ENCODE measurements at places on chromosomes 4 and X.

GRCh38 chr4:40722576-40723161, 27.1 kb upstream of the NSUN7 start:
- DNase-seq = no peak

DNA sequence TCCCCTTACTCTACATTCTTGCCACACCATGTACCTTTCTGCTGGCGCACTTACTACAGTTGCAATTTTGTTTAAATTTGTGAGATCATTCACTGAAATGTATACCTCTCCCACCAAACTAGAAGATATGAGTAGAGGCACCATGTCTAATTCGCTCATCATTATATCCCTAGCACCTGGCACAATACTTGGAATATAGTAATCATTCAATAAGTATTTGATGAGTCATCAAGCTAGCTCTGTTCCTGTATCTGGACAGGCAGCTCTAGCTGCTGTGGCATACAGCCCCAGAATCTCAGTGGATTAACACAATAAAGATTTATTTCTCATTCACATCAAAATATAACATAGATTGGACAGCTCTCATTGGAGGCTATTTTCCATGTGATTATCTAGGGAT, 245.9 kb downstream of the IDS start:
- no peak for DNase-seq

- no peak for DNase-seq
These were observed 15.3 kb downstream of the HELQ start for GRCh38 chr4:83440148-83440814.

- DNase-seq = no peak
These were observed 23.1 kb upstream of the SLC6A14 start for GRCh38 chrX:116413273-116413672.

DNA sequence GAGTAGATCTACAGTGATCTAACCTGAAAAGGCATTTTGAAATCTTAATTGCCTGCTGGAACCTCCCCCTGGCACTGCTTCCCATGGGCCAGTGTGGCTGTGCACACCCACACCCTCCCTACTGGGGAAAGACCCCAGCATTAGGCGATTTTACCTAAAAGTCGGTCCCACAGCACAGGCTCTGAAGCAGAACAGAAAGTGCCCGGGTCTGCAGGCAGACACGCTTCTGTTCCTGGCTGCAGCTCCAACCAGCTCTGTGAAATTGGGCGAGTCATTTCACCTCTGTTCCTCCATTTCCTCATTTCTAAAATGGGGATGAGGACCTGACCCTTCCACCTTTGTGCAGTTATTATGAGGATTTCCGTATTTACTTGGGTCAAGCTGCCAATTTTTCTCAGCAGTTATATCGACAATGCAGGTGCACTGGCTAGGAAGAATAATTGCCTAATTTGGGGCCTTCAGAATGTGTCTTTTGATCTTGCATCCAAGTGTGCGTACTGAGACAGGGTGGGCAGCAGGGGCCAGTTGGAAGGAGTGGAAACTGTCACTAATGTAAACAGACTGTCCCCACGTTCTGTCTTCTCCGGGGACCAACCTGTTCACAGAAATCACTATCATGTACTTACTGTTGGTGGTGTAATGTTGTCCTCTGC, 7.1 kb downstream of the KLF3 start:
- no peak for DNase-seq

GRCh38 chr4:116272336-116272735, 813.0 kb downstream of the TRAM1L1 start:
- no peak for DNase-seq

- DNase-seq = no peak
These were observed 24.7 kb downstream of the TLR10 start for GRCh38 chr4:38757945-38758600.

DNA sequence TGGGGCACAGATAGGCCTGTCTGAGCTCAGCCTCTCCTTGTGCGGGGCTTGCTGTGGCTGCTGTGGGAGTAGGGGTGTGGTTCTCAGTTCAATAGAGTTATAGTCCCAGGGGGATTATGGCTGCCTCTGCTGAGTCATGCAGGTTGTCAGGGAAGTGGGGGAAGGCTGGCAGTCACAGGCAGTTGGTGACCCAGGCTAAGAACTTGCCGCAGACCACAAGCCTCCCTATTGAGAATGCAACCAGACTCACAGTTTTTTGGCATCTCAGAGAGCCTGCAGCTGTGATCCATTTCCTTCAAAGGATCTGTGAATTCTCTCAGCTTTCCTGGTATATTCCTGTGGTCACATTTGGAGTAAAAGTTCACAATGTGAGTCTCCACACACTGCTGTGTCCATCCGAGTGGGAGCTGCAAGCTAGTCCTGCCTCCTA, 364.9 kb downstream of the ZNF674 start:
- no peak for DNase-seq

- no peak for DNase-seq
These were observed 19.9 kb upstream of the PABPC5 start for GRCh38 chrX:91414713-91415112.

- no peak for DNase-seq
These were observed 1.8 kb downstream of the CCNI start for GRCh38 chr4:77073981-77074380.

GRCh38 chr4:148097801-148098200, 344.4 kb downstream of the NR3C2 start:
- DNase-seq = no peak

GRCh38 chr4:67765401-67765800, 11.2 kb upstream of the GNRHR start:
- no peak for DNase-seq

- DNase-seq = no peak
These were observed 3.0 kb upstream of the IRF2 start for GRCh38 chr4:184477201-184477999.

- no peak for DNase-seq
These were observed 751 bp upstream of the DOK7 start for GRCh38 chr4:3462321-3462789.

GRCh38 chrX:27675493-27675892, 85.3 kb downstream of the DCAF8L2 start:
- DNase-seq = no peak

GRCh38 chrX:12702509-12703091, 88.6 kb upstream of the PRPS2 start:
- no peak for DNase-seq

GRCh38 chrX:24204958-24205357, 55.4 kb downstream of the ZFX start:
- no peak for DNase-seq

- DNase-seq = no peak
These were observed 89.5 kb upstream of the CITED1 start for GRCh38 chrX:72395237-72395636.

DNA sequence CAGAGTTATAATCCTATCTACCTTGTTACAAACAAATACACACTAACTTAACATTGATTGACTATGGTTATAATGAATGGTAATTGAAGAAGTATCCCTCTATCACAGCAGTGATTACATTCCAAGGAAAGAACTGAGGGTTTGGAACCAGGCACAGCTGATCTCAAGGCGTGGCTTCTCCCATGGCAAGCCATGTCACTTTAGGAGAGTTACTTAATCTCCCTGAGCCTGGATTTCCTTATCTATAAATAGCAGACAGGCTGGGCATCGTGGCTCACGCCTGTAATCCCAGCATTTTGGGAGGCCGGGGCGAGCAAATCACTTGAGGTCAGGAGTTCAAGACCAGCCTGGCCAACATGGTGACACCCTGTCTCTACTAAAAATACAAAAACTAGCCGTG, 25.6 kb downstream of the SORBS2 start:
- no peak for DNase-seq

DNA sequence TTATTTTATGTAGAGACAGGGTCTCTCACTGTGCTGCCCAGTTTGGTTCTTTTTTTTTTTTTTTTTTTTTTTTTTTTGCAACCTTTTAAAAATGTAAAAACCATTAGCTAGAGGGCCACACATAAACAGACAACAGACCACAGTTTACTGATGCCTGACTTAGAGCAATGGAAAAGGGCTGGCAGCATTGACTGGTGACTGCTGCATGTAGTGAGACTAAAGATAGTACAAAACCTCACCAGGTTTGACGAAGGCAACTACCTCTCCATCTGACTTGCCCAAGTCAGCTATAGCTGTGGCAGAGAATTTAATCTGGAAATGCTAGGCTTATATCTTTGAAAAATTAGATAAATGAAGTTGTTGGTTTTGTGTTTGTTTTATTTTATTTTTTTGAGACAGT, 102.9 kb downstream of the RBM47 start:
- DNase-seq = no peak

GRCh38 chr4:41475402-41475801, 62.6 kb upstream of the LIMCH1 start:
- no peak for DNase-seq

DNA sequence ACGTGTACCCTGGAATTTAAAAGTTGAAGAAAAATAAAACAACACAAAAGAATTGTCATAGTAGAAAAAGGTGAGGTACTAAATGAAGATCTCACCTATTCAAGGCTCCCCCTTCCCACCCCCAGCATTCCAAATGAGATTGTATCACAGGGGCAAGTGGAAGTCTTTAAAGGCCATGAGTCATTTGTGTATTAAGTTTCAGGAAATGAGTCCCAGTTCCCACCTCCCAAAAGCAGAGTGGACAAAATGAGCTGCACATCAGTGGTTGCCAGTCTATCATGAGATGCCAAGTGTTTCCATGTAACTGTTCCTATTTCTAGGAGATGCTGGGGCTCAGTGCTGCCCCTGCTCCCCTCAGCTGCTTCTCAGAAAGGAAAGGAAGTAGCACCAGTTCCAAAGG, 20.1 kb downstream of the ARHGEF9 start:
- no peak for DNase-seq

DNA sequence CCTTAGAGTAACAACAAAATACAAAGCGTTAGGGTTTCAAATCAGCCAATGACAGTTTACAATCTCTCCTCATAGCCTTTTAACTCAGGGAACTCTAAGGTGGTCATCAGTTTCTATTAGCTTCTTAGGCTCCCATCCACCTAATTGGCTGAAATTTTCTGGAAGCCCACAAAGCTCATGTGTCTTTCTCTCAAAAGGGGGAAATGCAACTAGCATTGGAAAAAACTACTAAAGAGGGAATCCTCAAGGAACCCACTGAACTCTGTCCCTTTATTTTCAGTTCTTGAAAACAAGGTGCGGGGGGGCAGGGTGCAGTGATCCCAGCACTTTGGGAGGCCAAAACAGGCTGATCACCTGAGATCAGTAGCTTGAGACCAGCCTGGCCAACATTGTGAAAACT, 56.4 kb downstream of the PDGFC start:
- no peak for DNase-seq

GRCh38 chr4:56434599-56435139, 746 bp downstream of the PPAT start:
- no peak for DNase-seq

- DNase-seq = peak; percentile 27
These were observed 12.5 kb downstream of the RFC1 start for GRCh38 chr4:39353478-39354253.

GRCh38 chrX:46072791-46073190, 472.4 kb downstream of the ZNF674 start:
- DNase-seq = no peak

DNA sequence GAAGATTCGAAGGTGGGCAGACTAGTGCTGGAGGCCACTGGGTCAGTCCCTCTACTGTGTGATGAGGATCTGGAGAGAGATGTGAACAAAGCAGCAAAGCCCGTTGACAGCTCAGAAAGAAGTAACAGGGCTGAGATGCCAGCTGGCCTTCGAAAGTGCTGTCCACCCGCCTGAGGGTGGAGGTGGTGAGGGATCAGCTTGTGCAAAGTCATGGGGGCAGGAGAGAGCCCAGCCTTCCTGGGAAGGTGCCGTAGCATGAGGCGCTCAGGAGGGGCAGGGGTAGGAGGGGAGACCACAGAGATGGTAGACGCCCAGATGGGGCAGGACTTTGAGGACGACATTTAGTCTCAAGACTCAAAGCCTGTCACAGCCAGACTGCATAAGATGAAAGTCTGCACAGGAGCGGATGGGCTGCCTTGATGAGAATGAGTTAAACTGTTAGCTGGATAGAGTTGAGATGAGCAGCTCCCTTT, 19.7 kb downstream of the TBC1D14 start:
- no peak for DNase-seq

DNA sequence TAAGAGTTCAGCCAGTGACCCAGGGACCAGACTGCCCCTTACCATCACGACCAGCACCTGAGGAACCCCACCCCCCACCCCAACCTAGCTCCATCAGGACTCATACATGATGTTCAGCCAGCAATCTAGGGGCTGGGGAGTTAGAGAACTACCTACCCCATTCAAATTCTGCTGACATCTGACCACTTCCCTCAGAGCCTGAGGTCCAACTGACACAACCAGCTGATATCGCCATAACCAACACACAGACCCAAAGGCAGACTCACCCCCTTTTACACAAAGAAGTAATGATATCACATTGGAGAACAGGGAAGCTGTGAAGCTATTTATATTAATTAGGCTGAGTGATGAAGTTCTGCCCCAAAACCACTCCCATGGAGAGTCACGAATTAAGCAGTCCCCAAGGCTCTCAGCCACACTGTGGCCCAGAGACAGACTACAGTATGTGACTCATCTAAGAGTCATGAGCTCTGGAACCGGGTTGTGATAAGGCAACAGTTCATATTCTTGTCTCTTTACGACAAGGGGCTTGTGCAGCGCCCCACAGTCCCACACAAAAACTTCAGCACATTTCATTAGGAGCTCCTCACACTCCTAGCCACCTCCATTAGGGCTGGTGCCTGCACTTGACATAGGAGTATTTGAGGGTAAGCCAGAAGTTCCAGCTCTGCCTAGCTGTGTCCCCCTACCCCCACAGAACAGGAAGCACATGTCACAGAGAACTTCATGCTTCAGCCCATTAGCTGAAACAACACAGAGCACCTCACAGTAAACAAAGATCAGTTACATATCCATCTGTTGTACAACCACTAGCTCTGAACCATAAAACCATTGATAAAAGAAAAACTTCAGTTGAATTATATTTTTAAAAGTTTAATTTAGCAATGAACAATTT, 184.7 kb upstream of the ZCCHC13 start:
- no peak for DNase-seq

DNA sequence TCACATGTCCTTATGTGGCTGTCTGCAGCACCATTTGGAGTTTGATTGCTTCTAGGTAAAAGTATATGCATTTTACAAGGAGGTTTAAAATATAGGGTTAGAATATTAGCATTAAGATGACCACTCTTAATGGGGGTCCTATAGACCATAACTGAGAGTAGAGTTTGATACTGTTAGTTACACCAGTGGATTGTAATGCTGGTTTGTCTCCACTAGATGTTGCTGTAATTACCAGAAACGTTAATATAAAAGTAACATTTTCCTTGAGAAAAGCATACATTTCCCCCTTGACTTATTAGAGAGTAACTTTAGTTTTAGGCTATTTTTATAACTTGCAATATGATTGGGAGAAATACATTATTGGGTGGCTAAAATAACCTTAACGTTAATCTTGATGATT, 93.0 kb downstream of the ZXDA start:
- DNase-seq = no peak

DNA sequence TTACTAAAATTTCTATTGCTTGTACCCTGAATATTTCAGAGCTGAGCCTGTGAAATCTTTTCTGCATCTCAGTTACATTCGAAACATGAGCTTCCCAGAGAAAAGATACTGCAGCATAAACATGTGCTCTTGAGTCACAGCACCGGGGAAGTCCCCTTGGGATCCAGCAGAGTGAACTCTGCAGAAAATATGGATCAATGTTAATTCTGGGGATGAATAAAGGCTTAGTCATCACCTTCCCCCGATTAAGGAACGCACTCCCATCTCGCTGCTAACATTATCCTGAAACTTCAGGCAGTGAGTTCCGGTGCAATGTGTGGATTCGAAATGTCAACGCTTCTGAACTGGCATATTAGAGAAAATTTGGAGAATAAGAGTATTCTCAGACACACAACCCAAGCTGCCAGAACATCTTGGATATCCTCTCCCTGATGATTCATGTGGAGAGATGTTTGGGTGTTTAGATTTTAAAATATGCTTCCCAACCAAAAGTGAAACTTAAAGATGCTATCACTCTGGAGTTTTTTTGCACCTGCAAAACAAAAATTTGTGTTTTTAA, 90.8 kb downstream of the IRF2 start:
- peak; percentile 76 for DNase-seq
